ENCODE measurements at places on chromosomes 16 and 17.

DNA sequence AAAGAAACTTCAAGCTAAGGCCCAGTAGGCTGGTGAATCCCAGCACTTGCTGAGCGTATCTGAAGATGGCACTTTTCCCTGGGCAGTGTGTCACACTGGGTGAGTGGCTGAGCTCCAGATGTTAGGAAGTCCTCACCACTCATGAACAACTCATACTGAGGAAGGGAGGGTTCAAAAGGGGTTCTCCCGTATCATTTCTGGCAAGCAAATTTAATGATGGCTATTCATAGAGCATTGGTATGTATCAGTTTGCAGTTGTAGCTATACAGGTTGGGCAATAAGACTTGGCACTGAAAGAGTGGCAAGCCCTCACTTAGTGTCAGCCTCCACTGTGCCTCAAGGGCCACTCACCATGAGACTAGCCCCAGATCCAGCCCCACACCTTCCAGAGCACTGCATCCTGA lies 10.7 kb downstream of the GFOD2 start:
- no peak for DNase-seq

GRCh38 chr17:72775919-72776318 lies 316.6 kb downstream of the SLC39A11 start:
- DNase-seq = no peak

- peak; percentile 16 for DNase-seq
Measured at GRCh38 chr17:66564992-66565465, 262.6 kb downstream of the PRKCA start.

- DNase-seq = no peak
Measured at GRCh38 chr17:19987897-19988296, 10.3 kb upstream of the AKAP10 start.

GRCh38 chr16:31711344-31711845 lies 162.2 kb upstream of the ZNF267 start:
- no peak for DNase-seq

- DNase-seq = no peak
Measured at GRCh38 chr17:31158746-31159377, 64.1 kb downstream of the NF1 start.

DNA sequence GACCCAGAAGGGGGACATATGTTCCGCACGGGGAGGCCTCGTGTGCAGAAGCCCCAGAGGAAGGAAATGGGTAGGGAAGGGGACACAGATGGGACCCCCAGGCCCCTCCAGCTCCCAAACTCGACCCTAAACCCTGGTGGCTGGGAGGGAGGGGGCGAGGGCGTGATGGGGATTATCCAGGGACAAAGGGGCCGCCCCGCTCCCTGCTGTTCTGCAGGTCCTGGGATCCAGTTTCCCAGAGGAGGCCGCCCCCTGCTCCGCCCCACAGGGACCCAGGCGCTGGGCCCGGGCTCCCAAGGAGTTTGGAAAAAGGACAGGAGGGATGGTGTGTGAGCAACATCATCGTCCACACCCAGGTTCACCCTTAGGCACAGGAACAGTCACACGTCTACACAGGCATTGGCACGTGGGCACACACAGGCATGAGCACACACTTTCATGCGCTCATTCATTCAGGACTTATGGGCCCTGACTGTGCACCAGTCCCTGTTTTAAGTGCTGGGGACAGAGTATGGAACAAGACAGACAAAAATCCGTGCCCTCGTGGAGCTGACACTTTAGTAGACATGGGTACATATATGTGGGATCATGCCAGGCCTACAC lies 12.8 kb upstream of the FBXL19 start:
- no peak for DNase-seq

GRCh38 chr16:51051671-51052070 lies 99.4 kb downstream of the SALL1 start:
- DNase-seq = no peak

GRCh38 chr17:2691965-2692780 lies 19.4 kb downstream of the CLUH start:
- DNase-seq = no peak

DNA sequence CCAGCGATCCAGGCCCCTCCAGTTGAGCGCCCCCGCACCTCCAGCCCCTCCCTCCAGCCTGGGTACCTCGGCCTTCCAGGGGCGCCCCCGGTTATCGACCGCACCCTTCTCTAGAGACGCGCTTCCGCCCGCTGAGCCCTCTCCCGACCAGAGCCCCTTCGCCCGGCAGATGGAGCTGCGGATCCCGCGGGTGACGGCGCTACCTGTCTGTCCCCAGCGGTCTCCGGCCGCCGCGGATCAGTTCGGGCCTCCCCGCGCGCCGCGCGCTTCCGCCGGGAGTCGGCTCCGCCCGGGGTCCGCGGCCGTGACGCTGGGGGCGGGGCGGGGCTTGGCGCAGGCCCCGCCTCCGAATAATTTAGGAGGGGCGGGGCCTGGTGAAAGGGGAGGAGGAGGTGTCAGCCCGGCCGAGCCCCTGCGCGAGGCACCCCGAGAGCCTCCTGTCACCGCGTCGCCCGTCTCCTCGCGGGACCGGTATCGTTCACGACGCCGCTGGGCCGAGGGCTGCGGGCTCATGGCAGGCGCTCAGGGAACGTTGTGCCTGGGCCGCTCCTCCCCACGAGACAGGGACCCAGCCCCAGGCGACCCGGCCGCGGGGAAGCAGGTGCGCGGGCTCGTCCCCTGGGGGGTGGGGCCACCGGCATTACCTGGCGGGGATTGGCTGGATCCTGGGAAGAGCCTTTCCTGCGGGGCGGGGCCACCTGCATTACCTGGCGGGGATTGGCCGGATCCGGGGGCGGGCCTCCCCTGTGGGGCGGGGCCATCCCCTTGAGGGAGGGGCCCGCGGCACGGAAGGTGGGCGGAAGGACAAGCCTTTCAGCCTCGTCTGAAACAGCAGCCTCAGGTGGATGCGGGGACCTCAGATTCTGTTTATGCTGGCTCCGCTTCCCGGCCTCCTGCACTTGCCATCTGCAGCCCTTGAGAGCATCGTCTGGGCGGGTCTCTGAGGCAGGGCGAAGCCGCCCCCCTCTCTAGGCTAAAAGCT lies at the start of gene SPATA2L:
TSS of gene SPATA2L (minus strand) at position 281 of the 982 bp plus-strand sequence. CDS start 473 bp downstream, outside the sequence.
- peak; percentile 82 for DNase-seq

GRCh38 chr16:70689035-70689969 lies 3.4 kb upstream of the MTSS2 start:
- no peak for DNase-seq

DNA sequence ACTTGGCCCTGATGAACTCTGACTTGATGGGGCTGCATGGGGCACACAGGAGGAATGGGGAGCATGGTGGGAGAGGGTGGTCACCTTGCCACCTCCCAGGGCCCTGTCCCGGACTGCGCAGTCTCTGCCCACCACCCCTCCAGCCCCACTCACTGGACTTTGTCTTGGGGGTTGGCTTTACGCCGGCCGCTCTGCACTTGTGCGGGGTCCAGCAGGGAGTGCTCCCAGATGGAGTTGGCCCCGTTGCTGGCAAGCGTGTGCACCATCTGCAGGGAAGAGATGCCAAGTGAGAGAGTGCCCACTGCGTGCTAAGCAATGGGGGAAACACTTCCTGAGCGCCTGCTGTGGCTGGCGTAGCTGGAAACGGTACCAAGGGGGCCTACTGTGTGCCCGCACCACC lies 6.7 kb downstream of the GIT1 start:
- DNase-seq = no peak

GRCh38 chr16:87661561-87661960 lies 59.3 kb downstream of the JPH3 start:
- no peak for DNase-seq

DNA sequence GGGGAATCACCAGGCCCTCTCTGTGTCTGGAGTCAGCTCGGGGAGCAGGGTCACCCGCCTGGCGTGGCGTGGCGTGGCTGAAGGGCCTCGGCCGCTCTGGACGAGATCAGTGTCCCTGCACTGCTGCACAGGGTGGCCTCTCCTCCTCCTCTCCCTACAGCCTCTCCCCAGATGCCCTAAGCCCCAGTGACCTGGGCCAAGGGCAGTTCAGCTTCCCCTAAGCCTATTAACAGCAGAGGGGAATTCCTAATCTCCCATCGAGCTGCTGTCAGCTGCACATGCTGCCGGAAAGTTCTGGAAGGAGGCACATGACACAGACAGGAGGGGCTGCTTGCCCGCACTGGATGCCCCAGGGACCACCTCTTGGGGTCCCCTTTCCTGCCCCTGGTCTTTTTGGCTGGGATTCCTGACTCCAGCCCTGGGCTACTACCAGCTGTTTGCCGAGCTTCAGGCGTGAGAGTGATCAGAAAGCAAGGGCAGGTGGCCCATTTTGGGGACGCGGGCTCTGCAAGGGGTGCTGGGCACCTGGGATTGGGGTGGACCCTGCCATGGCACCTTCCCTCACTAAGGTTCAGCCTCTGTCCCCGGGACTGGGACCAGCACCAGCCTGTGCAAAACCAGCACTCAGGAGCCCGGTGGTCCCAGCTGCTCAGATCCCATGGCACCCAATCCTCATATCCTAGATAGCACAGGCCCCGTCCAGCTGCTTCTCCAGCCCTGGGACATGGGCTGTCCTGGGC lies 794 bp downstream of the PDE6G start:
- DNase-seq = no peak

- DNase-seq = no peak
Measured at GRCh38 chr16:79597277-79598062, 3.1 kb downstream of the MAF start.

GRCh38 chr17:16470265-16470664 lies 21.7 kb downstream of the LRRC75A start:
- no peak for DNase-seq

DNA sequence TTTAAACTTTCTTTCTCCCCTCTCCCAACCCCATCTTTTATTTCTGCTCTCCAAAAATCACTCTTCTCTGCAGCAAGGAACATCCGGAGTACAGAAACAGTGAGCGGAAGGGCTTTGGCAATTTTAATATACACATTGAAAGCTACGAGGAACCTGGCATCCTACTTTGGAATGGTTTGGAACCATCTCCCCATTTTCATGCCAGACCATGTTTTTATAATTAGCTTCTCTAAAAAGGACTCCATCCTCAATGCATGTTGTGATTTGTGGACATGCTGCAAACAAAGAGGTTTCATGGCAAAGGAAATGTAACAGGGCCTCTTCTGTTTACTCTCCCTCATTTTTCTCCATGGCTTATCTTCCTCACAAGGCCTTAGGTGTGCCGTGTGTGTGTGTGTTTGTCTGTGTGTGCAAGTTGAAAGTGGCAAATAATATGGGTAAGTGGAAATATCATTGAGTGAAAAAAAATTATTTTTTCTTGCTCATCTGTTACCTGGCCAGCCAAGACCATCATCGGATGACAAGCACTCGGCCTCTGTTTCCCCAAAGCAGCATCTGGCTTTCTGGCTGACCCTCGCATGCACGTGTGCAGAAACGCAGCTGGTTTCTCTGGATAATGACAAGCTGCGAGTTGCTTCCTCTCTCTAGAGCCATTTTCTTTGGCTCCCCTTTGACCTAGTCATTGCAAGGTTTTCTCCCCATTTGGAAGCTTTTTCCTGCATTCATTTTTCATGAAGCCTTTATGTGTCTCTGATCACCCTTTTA lies 585.0 kb downstream of the TMEM114 start:
- DNase-seq = no peak

DNA sequence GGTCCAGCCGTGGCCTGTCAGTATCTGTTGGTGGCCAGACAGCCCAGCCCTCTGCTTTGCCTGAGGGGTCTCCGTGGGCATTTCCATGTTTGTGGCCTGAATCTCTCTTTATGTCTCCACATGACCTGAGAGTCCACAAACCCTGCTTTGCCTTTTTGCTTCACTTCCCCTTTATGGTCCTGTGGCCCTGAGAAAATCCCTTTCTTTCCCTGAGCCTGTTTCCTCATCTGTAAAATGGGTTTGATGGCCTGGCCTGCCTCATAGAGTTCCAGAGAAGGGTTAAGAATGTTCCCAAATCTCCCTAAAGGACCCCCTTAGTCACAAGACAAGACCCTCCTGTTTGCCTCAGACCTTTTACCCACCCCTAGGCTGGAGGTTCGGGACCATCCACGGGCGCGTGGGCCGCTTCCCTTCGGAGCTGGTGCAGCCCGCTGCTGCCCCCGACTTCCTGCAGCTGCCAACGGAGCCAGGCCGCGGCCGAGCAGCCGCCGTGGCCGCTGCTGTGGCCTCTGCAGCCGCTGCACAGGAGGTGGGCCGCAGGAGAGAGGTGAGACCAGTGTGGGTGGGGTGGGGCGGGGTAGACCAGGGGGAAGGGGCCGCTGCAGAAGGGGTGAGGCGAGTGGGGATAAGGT lies 26.2 kb upstream of the ALKBH5 start:
- no peak for DNase-seq

DNA sequence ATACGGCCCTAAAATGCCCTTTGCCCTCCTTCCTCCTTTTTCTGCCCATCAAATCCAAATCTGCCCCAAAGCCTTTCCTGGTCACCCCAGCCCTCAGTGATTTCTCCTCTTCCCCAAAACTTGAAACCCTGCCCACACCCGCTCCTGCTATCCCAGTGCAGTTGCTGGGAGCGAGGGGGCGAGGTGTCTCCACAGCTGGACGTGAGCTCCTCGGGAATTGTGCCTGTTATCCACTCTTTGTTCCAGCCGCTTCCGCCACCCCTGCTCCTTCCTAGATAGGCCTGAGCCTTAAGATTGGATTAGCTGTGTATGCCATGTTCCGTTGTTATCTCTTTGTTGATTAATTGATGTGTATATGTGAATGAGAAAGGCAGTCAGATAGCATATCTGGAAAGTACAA lies 2.6 kb upstream of the KRT35 start:
- DNase-seq = no peak

- no peak for DNase-seq
Measured at GRCh38 chr16:1870365-1871082, 1.4 kb downstream of the MEIOB start.

DNA sequence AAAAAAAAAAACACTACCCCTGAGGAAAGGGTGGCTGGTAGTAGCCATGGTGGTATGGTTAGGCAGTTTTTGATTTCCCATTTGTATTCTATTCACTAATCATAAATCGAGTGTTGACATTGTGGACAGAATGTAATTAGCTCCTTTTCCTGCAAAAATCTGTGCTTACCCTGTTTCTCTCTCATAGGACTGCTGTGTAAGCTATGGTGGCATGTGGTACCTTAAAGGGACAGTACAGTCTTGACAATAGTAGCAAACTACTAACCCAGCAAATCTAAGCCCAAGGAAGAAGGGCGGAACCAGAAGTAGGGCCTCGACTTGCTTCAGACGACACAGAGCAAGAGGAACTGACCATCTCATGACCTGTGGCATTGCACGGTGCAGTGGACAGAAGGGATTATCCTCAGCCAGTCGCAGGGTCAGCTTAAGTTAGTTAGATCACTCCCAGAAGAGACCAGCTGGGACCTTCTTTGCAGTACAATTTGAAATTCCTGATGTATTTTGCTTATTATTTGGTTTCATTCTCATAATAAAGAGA lies 36.3 kb downstream of the POLR3E start:
- DNase-seq = no peak

GRCh38 chr16:81860287-81861266 lies 81.5 kb downstream of the PLCG2 start:
- DNase-seq = no peak

DNA sequence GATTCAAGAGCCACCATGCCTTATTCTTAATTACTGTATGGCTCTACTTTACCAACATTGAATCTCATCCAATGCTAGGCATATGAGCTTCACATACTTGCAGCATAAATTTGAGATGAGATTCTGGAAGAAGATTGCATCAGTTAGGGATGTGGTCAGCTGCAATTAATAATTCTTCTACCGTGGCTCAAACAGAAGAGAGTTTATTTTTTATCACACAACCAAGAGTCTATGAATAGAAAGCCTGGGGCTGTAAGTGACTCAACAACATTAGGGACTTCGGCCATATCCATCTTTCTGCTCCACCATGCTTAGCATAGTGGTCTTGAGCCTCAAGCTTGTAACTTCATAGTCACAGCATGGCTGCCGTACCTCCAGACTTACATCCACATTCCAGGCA lies 179.4 kb upstream of the IRX6 start:
- DNase-seq = no peak

All from NCI-H526 (cell line).